ENCODE measurements at places on chromosomes 4 and X.

- DNase-seq: no peak
These were observed 80.0 kb upstream of the FGF13 start for GRCh38 chrX:138791551-138791950.

- no peak for DNase-seq
These were observed 91.6 kb downstream of the PSAPL1 start for GRCh38 chr4:7343081-7343655.

GRCh38 chrX:1528186-1528883, 8.7 kb downstream of the P2RY8 start:
- no peak for DNase-seq

GRCh38 chr4:18314731-18315130, 293.2 kb upstream of the LCORL start:
- DNase-seq: no peak

- DNase-seq: no peak
These were observed 4.5 kb upstream of the GBA3 start for GRCh38 chr4:22688236-22688635.

GRCh38 chrX:153600032-153600373, 1.1 kb upstream of the CCNQ start:
- DNase-seq: no peak

DNA sequence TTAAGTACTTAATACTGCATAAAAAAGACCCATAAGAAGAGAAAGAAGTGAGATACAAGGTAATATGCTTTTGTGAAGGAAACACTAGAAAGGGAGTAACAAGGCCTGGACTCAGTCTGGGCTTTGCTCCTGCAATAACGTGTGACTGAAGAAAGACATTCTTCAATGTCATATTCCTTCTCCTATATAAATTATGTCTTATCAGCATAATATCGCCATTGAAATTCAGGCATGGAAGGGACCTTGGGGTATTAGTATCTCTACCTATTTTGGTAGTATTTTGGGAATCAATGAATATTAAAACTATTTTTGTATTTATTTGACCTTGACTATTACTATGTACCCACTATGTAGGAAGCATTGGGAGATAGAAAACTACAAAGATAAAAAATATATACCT, 62.2 kb upstream of the GIMD1 start:
- no peak for DNase-seq

DNA sequence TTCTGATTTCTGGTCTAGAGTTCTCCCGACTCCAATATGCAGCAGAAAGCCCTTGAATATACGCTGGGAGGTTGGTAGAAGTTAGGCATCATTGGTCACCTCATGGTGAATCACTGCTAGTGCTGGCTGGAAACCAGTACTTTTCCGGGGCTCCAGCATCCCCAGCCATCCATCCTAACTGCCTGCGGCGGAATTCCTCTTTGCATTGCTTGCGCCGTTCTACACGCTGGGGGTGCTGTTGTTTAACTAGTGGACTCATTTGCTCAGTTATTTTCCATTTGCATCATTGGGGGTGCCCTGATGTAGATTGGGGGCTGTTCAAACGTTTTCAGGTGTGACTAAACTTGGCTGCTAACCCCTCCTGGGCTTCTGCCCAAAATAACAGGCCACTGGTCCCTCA, 23.3 kb upstream of the GPR50 start:
- no peak for DNase-seq

DNA sequence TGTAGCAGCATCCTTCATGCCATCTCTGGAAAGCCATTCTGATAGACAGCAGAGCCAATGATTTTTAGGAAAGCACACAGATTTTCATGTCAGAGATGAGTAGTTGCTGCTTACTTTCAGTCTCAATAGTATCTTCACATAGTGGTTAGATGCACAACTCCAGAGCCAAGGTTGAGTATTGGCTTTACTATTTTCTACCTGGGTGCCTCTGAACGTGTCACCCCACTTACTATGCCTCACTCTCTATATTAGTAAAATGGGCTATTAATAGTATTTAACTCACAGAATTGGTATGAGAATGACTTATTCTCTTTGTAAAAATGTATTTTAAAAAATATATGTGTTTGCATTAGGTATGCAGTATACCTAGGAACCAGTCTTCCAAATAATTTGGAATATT, 108.8 kb upstream of the STIM2 start:
- no peak for DNase-seq

- DNase-seq: no peak
These were observed 109.9 kb upstream of the PTPN13 start for GRCh38 chr4:86484241-86484640.

GRCh38 chr4:139685180-139685579, 19.6 kb downstream of the MGST2 start:
- no peak for DNase-seq

- DNase-seq: no peak
These were observed 146.4 kb downstream of the PALLD start for GRCh38 chr4:168643111-168643795.

DNA sequence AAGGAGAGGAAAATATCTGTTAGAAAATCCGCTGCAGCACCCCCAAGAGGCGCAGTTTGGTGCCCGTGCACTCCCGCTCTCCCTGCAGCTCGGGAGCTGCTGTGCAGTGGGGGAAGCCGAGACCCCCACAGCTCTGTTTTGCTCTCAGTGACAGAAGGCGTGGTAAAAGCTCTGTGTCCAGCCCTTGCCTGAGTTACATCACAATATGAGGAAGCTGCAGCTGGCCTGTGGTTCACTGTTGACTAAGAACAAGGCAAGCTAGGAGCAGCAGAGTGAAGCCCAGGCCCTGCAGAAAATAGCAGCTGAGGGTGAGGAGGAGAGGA, 88.5 kb upstream of the ADRA2C start:
- no peak for DNase-seq

- no peak for DNase-seq
These were observed 789.5 kb downstream of the TECRL start for GRCh38 chr4:63619771-63620170.

- DNase-seq: no peak
These were observed 2.7 kb downstream of the LEF1 start for GRCh38 chr4:108166038-108166437.

- no peak for DNase-seq
These were observed 365.7 kb upstream of the MAD2L1 start for GRCh38 chr4:120432301-120432860.

DNA sequence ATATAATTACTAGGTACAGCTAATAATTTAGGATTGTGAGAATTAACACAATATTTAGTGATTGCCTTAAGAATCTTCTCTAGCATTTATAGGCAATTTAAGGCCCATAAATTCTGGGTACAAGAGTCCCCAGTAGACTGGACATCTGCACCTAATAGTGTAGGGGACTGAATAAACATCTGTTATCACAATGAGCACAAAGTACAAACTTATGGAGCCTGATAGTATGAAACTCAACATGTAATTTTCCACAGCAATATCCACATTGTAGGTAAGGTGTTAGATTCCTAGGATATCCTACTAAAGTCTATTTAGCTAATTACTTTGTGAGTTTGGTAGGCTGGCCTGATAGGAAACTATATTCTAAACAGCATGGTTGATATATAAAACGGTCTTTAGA, 178.3 kb downstream of the FAM13A start:
- no peak for DNase-seq

DNA sequence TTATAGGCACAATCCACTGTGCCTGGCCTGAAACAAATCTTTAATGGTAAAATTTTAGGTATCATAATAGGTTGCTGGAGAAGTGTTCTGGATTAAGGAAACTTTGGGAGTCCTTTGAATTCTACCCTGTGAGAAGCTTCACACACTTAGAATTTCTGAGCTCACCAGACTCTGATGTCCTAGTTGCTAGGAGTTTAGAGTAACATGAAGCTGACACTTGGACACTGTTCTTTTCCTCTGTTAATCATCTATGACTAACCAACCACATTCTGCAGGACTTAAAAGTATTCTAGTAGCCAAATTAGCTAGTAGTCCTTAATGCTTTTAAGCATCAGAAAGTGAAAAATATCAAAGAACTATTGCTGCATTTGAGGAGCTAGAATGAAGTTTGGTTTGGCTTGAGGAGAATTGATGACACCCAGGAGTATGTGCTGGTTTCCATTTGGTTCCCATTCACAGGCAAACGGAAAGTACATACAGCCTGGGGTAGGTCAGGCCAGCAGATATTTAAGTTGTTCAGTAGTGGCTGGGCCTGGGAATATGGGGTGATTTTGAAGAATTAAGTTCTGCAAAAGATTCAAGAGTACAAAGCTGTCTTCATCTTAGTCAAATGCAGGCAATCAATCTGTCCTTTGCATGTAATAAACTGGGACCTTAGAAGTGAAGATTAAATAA, 38.8 kb upstream of the IGFBP7 start:
- DNase-seq: no peak

DNA sequence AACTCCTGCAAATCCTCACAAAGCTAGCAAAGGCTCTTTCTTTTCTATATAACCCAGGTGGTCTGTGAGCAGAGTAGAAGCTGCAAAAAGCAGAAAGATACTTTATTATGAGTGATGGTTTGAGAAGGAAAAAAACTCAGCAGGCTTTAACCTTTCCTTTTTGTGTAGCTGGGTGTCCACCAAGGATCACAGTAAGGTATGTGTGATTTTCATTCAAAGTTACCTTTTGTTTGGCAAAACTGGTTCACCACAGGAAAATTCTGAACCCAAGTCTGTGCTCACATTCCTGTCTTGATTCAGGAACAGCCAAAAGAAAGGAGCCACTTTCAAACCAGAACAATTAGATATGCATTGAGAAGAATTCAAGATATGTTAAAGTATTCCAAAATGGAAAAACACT, 35.7 kb downstream of the FRAS1 start:
- DNase-seq: no peak

DNA sequence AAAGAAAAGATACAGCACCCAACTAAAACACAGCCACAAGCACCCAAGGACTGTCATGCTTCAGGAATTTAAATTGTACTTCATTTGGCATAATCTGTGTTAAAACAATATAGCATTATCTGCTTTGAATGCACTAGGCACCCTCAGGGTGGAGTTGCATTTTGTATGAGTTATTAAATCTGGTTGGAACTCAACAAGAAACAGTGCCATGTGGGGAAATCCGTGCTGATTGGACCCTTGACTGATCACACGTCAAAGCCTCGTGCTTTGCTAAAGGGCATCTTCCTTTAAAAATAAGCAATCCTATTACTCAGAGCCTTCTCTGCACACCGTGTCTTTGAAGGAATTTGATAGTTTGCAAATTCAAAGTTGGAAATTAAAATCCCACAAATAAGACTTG, 35.4 kb downstream of the IGFBP7 start:
- no peak for DNase-seq

- DNase-seq: no peak
These were observed 240.5 kb upstream of the ANKRD50 start for GRCh38 chr4:124953061-124953460.

GRCh38 chrX:10197279-10198210, 40.8 kb downstream of the CLCN4 start:
- DNase-seq: no peak

- DNase-seq: no peak
These were observed 443.4 kb downstream of the BCOR start for GRCh38 chrX:39654183-39654925.

- DNase-seq: no peak
These were observed 66.1 kb downstream of the MAGEA10 start for GRCh38 chrX:152072236-152072635.

- DNase-seq: no peak
These were observed 297.2 kb upstream of the GALNT7 start for GRCh38 chr4:172871381-172871780.
